ENCODE measurements at places on chromosomes 3 and 15. TPM values are rescaled to one million over a fixed set of nuclear protein-coding genes. Genes with fewer than 3 reads are reported as not detected.
A peak's percentile ranks its signal among the peaks of the same experiment; 100 is the strongest.

- no peak for DNase-seq
Observed at GRCh38 chr3:122416966-122417365, 1.1 kb upstream of the WDR5B start.

- DNase-seq, result no peak
Observed at GRCh38 chr3:52053307-52054304, 2.8 kb downstream of the DUSP7 start.

DNA sequence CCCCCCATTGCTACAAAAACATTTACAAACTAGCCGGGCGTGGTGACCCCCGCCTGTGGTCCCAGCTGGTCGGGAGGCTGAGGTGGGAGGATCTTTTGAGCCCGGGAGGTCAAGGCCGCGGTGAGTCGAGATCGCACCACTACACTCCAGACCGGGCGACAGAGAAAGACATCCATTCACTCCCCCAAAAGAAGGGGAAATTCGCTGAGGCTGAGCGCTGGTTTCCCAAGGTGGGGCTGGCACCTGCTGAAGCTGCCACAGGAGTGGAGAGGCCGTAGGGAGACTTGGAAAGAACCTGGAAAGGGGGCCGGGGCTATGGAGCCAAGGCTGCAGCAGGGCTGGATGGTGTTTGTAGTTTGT is 732 bp upstream of the CRTC3 start:
- DNase-seq, result no peak

DNA sequence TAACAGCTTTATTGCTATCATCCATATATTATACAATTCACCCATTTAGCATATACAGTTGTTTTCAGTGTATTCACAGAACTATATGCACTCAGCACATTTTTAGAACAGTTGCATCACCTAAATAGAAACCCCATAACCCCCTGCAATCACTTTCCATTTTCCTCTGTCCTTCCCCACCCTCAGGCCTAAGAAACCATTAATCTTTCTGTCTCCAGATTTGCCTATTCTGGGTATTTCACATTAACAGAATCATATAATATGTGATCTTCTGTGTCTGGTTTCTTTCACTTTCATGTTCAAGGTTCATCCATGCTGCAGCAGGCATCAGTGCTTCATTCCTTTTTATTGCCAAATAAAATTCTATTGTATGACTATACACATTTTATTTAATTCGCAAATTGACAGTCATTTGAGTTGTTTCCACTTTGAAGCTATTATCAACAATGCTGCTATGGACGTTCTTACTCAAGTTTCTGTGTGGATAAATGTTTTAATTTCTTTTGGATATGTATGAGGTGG is 39.8 kb downstream of the ADAMTS17 start:
- no peak for DNase-seq

- DNase-seq, result no peak
Observed at GRCh38 chr3:46699676-46700523, 1.3 kb upstream of the TMIE start.

GRCh38 chr15:57607570-57608000 is 15.9 kb downstream of the MYZAP start:
- DNase-seq, result no peak

- peak; percentile 95 for DNase-seq
Observed at GRCh38 chr15:100350434-100351226, 8.9 kb upstream of the ADAMTS17 start.

DNA sequence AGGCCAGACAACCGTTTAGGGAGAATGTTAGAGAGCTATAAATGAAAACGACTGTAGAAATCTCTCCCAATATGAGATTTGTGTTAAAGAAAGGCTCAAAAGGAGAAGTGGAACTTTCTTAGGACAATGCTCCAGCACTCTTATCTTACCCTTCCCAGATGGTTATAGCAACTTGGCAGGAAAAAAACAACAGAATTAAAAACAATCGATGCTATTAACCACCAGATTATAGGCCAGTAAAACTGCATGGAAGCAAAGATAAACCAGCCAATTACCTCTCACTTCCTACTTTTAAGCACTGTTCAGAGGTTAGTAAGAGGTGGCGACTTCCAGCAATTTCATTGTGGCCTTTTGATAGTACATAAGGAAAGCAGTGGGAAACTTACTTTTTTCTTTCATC is 72.9 kb downstream of the TMCC1 start:
- DNase-seq, result no peak

DNA sequence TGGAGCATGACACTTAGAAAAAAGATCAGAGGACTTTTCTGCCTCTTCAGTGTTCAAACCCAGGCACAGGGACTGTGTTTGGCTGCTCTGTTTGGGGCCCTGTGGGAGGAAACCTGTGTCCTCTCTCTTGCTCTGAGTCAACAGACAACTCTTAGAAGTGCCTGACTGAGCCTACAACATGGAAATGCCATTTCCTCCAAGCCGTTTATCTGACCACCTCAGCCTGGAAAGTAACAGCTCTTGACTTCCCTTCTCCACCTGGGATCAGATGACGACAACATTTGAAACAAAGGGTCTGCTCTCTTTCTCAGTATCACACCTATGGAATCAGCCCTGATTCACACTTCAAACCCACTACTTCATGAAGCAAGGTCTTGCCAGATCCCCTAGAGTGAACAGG is 91.3 kb upstream of the CTDSPL start:
- DNase-seq, result peak; percentile 20

DNA sequence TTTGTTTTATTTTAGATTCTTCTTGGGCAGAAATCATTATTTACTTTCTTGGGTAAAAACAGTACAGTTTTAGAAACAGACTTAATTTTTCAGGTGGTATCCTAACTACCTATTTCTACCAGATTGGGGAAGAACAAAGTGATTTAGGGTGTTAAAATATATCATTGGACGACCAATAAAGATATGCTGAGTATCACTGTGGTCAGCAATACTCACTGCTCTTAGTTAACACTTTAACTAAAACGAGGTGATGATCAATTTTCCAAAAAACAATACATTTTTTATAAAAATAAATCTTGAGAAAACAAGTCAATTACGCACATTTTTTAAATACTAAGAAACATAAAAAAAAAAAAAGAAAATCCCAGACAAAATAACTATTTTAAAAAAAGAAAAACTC is 3.6 kb downstream of the COPS2 start:
- no peak for DNase-seq

DNA sequence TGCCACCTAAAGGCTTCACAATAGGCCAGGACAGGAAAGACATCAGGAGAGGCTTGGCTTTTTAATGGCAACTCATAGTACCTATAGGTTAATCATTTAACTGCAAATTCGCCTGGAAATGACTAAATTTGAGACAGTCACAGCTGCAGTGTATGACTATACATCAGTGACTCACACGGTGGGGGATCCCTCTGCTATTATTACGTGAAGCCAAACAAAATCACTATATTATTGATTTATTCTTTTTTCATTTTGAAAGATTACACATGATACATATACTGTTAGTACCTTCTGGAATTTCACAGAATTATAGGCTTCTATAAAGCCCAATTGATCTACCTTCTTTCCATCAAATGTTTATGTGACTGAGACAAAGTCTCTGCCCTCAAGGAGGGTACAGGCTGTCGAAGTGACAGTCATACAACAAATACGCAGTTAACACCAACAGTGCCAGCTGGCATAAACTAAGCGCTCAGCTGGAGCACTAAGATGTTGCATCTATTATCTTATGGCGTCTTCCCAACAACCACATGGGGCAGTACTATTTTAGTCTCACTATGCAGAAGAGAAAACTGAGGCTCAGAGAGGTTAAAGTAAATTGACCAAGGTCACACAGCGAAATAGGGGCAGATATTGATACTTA is 82.0 kb upstream of the LMOD3 start:
- DNase-seq, result no peak

DNA sequence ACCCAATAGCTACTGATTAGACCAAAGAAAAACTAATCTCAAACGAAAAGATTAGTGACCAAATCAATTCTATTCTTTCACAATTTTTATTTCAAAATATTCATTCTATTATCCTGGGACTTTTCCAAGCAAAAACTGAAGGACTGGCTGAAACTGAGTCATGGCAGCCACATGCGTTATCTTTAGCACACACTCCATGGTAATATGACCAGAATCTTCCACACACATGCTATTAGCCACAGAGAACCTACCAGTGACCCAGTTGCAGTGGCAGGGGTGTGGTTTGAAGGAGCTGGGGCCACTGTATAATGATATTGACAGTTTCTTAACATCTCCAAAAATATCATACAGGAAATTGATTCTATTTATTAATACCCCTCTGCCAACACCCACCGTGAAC is 154.8 kb upstream of the ABI3BP start:
- DNase-seq, result no peak

Gene STAG1
- 8.1 TPM for polyA plus RNA-seq

Gene SLC35G2
- polyA plus RNA-seq, result 6.6 TPM

Gene CCDC33
- 4.3 TPM for polyA plus RNA-seq

Gene SEMA7A
- 4.2 TPM for polyA plus RNA-seq

Gene SLMAP
- 22.0 TPM for polyA plus RNA-seq

Gene GPR62
- 0.05 TPM for polyA plus RNA-seq
